ENCODE measurements at places on chromosomes 12 and 14.

DNA sequence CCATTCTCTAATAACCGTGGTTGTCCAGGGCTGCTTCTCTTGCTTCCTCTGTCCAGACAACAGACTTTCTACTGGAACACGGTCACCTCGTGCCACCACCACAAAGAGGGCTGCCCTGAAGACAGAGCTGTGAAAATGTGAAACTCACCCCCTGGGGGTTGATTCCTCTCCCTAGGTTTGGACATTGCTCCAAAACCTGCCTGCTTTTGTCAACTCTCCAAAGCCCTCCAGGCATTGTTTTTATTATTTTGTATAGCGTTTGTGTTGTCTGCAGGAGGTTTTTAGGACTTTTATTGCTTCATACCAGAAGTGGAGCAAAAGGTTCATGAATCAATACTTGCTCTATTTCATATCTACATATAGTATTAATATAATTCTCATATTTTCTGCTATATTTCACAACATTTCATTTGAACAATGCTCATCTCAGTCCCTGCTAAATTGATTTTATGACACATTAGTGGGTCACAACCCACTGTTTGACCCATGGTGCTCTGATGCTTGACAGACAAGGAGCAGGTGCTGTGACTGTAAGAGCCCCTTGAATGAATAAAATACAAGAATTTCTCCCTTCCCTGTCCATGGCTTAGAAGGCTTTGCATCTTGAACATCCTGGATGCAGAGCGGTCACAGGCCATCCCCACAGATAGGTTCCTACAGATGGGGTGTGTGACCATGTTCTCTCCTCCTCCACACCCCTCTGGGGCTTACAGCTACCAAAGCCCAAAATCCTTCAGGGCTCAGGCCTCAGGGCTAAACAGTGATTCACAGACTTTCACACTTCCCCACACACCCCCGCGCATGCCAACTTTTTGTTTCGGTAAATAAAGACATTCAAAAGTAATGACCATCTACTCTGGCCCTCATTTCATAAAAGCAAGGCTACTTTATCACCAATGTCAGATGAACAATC lies 20.6 kb upstream of the EML1 start:
- DNase-seq = no peak

DNA sequence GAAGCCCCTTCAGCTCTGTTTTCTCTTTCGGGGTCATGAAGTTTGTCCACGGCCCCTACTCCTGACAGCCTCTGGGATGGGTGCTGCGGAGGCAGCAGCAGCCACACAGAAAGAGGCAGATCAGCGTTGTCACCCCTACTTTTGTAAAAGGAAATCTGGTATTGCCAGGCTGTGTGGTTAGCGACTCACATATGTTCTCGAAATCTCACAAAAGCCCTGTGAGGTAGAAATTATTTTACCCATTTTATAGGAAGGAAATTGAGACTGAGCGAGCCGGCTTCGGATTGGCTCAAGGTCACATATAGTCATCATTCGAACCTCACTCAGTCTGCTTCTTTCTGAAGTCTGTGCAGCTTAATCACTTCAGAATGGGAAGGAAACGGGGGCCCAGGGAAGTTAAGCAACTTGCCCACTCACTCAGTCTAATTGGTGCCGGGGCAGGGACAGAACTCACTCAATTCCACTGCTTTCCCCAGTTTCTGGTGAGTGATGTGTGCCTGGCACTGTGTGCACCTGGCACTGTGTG lies 1.1 kb upstream of the CKAP4 start:
- DNase-seq = peak; percentile 27

GRCh38 chr12:109619002-109619604 lies 45.5 kb downstream of the MVK start:
- DNase-seq = no peak

- no peak for DNase-seq
Measured at GRCh38 chr12:32108787-32109186, 2.1 kb downstream of the BICD1 start.

DNA sequence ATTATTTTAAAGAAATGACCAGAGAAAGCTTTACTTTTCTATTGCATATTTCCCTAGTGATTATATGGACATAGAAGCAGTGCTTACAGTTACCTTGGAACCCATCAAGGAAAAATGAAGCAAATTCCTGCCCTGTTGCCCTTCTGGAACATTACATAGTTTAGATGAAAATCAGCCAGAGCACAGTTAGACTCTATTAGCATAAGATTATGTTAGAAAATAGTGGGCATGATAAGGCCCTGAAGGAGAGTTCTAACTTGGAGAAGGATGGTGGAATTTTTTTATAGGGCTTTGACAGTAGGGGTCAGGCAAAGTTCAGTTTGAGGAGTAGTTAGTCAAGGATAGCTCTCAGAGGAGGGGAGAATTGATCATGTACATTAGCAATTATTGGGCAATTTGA lies 74.3 kb downstream of the FUT8 start:
- DNase-seq = no peak

DNA sequence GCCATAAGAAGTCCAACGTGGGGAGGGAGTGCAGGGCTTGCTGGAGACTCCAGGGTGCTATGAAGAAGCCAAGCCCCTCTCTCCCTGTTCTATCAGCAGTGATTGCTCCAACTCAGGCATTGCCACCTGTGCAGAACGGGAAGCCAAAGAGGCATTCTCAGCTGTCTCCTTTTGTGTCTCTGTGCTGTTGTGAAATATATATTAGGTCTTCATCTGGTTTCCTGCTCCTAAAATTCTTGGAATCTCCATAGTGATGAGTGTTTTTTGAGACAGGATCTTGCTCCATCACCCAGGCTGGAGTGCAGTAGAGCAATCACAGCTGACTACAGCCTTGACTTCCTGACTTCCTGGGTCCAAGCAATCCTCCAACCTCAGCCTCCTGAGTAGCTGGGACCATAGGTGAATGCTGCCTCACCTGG lies 51.2 kb upstream of the AEBP2 start:
- no peak for DNase-seq

All from T-helper 2 cell treated with Interferon-gamma antibody and Interleukin-4, amounts not matched to agents 5 μg/mL and 100 μg/mL, for 36 hours (primary cell).